Natural killer cell (primary cell): ENCODE measurements at places on chromosomes 6 and 20.
A peak's percentile ranks its signal among the peaks of the same experiment; 100 is the strongest.

DNA sequence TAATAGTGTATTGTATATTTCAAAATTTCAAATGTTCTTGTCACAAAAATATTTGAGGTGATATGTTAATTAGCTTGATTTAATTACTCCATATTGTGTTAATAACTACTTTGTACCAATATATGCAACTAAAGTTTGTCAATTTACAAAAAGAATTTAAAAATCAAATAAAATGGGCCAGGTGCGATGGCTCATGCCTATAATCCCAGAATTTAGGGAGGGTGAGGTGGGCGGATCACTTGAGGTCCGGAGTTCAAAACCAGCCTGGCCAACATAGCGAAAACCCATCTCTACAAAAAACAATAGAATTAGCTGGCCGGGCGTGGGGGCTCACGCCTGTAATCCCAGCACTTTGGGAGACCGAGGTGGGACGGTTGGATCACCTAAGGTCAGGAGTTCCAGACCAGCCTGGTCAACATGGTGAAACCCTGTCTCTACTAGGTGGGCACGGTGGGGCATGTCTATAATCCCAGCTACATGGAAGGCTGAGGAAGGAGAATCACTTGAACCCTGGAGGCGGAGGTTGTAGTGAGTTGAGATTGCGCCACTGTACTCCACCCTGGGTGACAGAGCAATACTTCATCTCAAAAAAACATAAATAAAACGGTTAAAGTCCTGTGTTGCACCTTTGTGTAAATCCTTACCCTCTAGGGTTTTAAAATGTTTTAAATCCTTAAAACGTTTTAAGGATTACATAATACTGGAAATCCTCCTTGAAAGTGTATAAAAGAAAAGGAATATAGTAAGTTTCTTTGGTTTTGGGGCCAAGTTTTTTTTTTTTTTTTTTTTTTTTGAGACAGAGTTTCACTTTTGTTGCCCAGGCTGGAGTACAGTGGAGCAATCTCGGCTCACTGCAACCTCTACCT, 4.0 kb downstream of the HSPA1B start:
- H3K4me1 ChIP-seq = peaks cover 54% of the 10 kb centered on the region
- no peak overlapping the region for H3K27ac ChIP-seq
- no peak for DNase-seq
- H3K36me3 ChIP-seq = no peaks in the 10 kb centered on the region
- no peak overlapping the region for H3K4me3 ChIP-seq

GRCh38 chr6:29647927-29648642, 8.8 kb upstream of the MOG start:
- no peaks in the 10 kb centered on the region for H3K27me3 ChIP-seq
- no peak overlapping the region for H3K4me3 ChIP-seq
- H3K27ac ChIP-seq = no peak overlapping the region

GRCh38 chr6:165468340-165469235, 159.2 kb upstream of the C6orf118 start:
- no peak overlapping the region for H3K27ac ChIP-seq
- H3K27me3 ChIP-seq = no peaks in the 10 kb centered on the region
- DNase-seq = no peak
- H3K36me3 ChIP-seq = no peaks in the 10 kb centered on the region
- H3K4me1 ChIP-seq = no peaks in the 10 kb centered on the region

- H3K27me3 ChIP-seq = no peaks in the 10 kb centered on the region
- DNase-seq = no peak
- H3K27ac ChIP-seq = no peak overlapping the region
- H3K4me1 ChIP-seq = no peaks in the 10 kb centered on the region
Measured at GRCh38 chr6:39108041-39108839, 6.7 kb downstream of the SAYSD1 start.

- H3K27me3 ChIP-seq = no peaks in the 10 kb centered on the region
- H3K4me3 ChIP-seq = no peak overlapping the region
- no peaks in the 10 kb centered on the region for H3K36me3 ChIP-seq
- H3K4me1 ChIP-seq = no peaks in the 10 kb centered on the region
- no peak for DNase-seq
Measured at GRCh38 chr6:110329714-110330436, 28.3 kb downstream of the METTL24 start.

GRCh38 chr6:168415993-168416530, 24.9 kb upstream of the SMOC2 start:
- H3K36me3 ChIP-seq = no peaks in the 10 kb centered on the region
- H3K4me3 ChIP-seq = no peak overlapping the region
- no peaks in the 10 kb centered on the region for H3K4me1 ChIP-seq
- no peak overlapping the region for H3K27ac ChIP-seq
- H3K27me3 ChIP-seq = no peaks in the 10 kb centered on the region

GRCh38 chr6:41428996-41429421, 93.6 kb downstream of the NCR2 start:
- H3K27ac ChIP-seq = no peak overlapping the region
- H3K36me3 ChIP-seq = no peaks in the 10 kb centered on the region
- H3K4me3 ChIP-seq = no peak overlapping the region
- H3K27me3 ChIP-seq = peaks cover 37% of the 10 kb centered on the region
- peak; percentile 10 for DNase-seq

GRCh38 chr6:111721753-111722154, 116.1 kb upstream of the TRAF3IP2 start:
- no peak for DNase-seq
- H3K4me1 ChIP-seq = peaks cover 57% of the 10 kb centered on the region
- H3K36me3 ChIP-seq = peaks cover 36% of the 10 kb centered on the region
- H3K27ac ChIP-seq = peak overlapping the region; percentile 10
- no peaks in the 10 kb centered on the region for H3K27me3 ChIP-seq

DNA sequence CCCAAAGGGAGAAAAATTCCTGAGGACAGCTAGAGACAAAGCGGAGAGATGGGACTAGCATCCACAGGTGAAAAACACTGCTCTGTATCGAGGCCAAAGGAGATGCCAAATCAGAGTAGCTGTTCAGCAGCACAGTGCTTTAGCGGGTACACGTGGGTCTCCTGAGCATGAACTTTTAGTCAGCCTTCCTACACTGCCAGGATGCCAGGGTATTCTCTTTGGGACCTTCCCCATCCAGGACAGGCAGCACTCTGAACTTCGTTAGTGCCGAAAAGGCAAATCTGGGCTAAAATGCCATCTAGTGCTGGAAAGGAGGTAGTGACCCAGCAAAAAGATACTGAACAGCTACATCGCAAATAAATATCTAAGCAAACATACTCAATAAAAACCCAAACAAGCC, 64.9 kb downstream of the C6orf58 start:
- no peaks in the 10 kb centered on the region for H3K4me1 ChIP-seq
- H3K36me3 ChIP-seq = no peaks in the 10 kb centered on the region
- no peak overlapping the region for H3K27ac ChIP-seq

DNA sequence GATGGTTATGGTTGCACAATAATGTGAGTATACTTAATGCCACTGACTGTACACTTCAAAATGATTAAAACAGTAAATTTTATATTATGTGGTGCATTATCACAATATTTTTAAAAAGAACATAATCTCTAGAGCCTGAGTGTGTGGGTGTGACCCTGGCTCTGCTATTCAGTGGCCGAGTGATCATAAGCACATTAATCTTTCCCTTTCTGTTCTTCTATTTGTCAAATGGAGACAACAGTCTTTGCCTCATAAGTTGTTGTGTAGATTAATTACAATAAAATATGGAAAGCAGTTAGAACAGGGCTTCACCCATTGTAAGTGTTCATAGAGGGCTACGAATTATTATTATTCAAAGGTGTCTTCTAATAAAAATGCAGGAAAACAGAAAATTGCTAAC, 548.6 kb downstream of the HTR1B start:
- H3K27me3 ChIP-seq = no peaks in the 10 kb centered on the region
- no peaks in the 10 kb centered on the region for H3K36me3 ChIP-seq
- DNase-seq = no peak
- H3K4me1 ChIP-seq = no peaks in the 10 kb centered on the region

GRCh38 chr6:27205375-27206278, 41.9 kb upstream of the PRSS16 start:
- H3K36me3 ChIP-seq = no peaks in the 10 kb centered on the region
- peak overlapping the region; percentile 11 for H3K4me3 ChIP-seq
- peaks cover 8% of the 10 kb centered on the region for H3K27me3 ChIP-seq

- no peak for DNase-seq
- no peak overlapping the region for H3K27ac ChIP-seq
- H3K27me3 ChIP-seq = no peaks in the 10 kb centered on the region
- no peak overlapping the region for H3K4me3 ChIP-seq
Measured at GRCh38 chr6:29676981-29677601, 3.9 kb downstream of the ZFP57 start.

GRCh38 chr6:153437193-153437592, 306.1 kb upstream of the RGS17 start:
- H3K4me3 ChIP-seq = no peak overlapping the region
- H3K27me3 ChIP-seq = no peaks in the 10 kb centered on the region
- DNase-seq = no peak
- no peaks in the 10 kb centered on the region for H3K36me3 ChIP-seq
- no peak overlapping the region for H3K27ac ChIP-seq

- H3K4me1 ChIP-seq = no peaks in the 10 kb centered on the region
- no peak overlapping the region for H3K27ac ChIP-seq
- H3K27me3 ChIP-seq = no peaks in the 10 kb centered on the region
- H3K36me3 ChIP-seq = no peaks in the 10 kb centered on the region
Measured at GRCh38 chr6:100393493-100393892, 71.2 kb downstream of the SIM1 start.

DNA sequence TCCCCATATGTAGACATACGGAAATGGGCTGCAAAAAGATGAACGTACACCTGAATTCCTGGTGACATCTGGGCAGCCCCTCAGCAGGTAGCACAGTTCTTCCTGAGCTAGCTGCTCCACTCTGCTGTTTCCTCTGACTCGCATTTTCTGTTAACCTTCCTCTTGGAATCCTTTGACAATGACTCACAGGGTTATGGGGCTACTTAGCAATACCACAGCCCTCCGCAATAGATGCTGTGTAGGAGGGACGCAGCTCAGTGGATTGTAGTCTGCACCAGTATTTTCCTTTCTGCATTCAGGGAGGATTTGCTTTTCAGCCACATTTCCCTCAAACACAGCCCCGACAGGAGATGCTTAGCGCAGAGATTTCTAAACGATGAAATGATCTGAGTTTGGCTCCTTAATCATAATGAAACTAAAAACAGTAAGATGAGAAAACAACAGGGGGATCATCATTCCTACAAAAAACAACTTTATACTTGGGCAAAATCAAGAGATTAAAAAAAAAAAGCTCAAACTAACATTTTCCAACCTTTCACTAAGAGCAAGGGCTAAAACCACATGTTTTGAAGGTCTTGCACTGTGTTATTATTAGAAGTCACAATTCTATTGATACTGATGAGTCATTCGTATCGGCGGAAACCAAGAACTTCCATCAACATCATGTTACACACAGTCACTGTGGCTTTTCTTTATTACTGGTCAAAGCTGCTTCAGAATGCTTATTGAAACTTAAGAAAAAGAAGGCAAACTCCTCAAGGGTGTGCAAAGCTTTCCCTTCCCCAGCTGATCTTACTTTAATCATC, 12.2 kb downstream of the BACH2 start:
- no peaks in the 10 kb centered on the region for H3K36me3 ChIP-seq
- H3K4me1 ChIP-seq = peaks cover 24% of the 10 kb centered on the region
- peak; percentile 65 for DNase-seq
- no peaks in the 10 kb centered on the region for H3K27me3 ChIP-seq

DNA sequence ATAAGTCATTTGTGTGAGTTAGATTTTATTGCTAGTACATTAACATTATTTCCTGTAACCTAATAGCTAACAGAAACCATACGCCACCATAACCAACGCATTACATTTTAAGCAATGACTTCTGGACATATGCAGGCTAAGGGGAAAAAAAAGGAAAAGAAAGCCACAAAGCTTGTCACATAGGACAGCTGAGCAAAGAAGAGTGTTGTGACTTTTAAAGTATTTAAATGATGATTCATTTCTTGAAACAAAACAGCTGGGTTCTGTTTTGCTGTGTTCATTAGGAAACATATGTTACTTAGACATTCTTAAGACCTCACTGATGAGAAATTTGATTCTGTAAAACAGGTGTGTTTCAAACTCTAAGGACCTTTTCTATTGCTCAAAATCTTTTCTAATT, 171.4 kb downstream of the COL9A1 start:
- H3K4me1 ChIP-seq = no peaks in the 10 kb centered on the region
- H3K27me3 ChIP-seq = no peaks in the 10 kb centered on the region
- H3K4me3 ChIP-seq = no peak overlapping the region

DNA sequence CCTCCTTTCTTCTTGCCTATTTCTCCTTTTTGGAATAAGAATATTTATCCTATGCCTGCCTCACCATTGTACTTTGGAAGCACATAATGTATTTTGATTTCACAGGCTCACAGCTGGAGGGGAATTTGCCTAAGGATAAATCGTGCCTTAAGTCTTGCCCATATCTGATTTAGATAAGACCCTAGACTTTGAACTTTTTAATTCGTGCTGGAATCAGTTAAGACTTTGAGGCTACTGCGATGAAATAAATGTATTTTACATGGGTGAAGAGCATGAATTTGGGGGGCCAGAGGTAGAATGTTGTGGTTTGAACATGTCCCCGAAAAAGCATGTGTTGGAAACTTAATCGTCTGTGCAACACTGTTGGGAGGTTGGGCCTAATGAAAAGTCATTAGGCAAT, 648.8 kb downstream of the EPHA7 start:
- no peaks in the 10 kb centered on the region for H3K4me1 ChIP-seq
- H3K27me3 ChIP-seq = no peaks in the 10 kb centered on the region
- no peaks in the 10 kb centered on the region for H3K36me3 ChIP-seq
- H3K27ac ChIP-seq = no peak overlapping the region
- H3K4me3 ChIP-seq = no peak overlapping the region
- DNase-seq = no peak

DNA sequence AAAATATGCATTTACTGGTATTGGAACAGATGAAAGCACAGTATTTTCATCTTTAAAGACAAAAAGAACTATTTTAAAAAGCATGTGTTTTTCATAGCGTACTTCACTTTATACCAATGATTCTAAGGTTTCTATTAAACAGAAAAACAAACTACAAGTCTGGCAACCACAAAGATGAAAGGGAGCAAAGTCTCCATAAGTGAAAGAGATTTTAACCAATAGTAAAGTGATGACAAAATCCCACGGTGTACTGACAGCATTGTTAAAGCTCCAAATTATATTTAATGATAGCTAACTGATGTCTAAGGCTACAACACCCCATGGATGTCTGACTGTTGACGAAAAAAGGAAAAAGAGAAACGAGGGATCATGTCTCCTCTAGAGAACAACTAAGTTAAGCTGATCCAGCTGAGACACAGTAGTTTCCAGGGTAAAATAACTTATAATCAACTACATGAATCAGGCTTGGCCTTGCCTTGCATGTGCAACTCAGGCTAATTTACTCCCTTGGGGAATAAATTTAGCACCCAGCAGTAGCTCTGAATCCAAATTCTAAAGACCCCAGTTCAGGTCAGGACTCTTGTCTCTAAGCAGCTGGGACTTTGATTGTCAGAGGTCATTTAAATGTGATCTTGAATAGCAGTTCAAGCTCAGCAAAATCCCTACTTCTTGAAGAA, 56.0 kb upstream of the TAB2 start:
- H3K27ac ChIP-seq = no peak overlapping the region
- no peak overlapping the region for H3K4me3 ChIP-seq
- no peak for DNase-seq
- no peaks in the 10 kb centered on the region for H3K27me3 ChIP-seq

GRCh38 chr6:53107091-53107490, 41.5 kb downstream of the GCM1 start:
- no peak overlapping the region for H3K27ac ChIP-seq
- DNase-seq = no peak
- H3K4me1 ChIP-seq = no peaks in the 10 kb centered on the region
- no peak overlapping the region for H3K4me3 ChIP-seq
- H3K27me3 ChIP-seq = no peaks in the 10 kb centered on the region
- peaks cover 2% of the 10 kb centered on the region for H3K36me3 ChIP-seq

- no peak overlapping the region for H3K27ac ChIP-seq
- H3K4me3 ChIP-seq = no peak overlapping the region
- no peaks in the 10 kb centered on the region for H3K4me1 ChIP-seq
Measured at GRCh38 chr6:28425944-28426541, 17.2 kb downstream of the ZSCAN23 start.

GRCh38 chr6:9461188-9461587, 953.7 kb downstream of the TFAP2A start:
- H3K4me1 ChIP-seq = no peaks in the 10 kb centered on the region
- no peak overlapping the region for H3K27ac ChIP-seq
- no peaks in the 10 kb centered on the region for H3K36me3 ChIP-seq
